Central memory CD4-positive, alpha-beta T cell (primary cell): ENCODE measurements at places on chromosomes 7 and 10.
A peak's percentile ranks its signal among the peaks of the same experiment; 100 is the strongest.

GRCh38 chr10:11270858-11271179, 253.1 kb downstream of the CELF2 start:
- no peak for DNase-seq

GRCh38 chr7:112427984-112428383, 22.3 kb upstream of the IFRD1 start:
- DNase-seq = no peak

- no peak for DNase-seq
Measured at GRCh38 chr7:7653593-7654187, 13.1 kb downstream of the UMAD1 start.

GRCh38 chr10:30834651-30835050, 197.0 kb downstream of the ZNF438 start:
- DNase-seq = no peak

- DNase-seq = no peak
Measured at GRCh38 chr10:27535317-27535716, 31.2 kb downstream of the RAB18 start.

DNA sequence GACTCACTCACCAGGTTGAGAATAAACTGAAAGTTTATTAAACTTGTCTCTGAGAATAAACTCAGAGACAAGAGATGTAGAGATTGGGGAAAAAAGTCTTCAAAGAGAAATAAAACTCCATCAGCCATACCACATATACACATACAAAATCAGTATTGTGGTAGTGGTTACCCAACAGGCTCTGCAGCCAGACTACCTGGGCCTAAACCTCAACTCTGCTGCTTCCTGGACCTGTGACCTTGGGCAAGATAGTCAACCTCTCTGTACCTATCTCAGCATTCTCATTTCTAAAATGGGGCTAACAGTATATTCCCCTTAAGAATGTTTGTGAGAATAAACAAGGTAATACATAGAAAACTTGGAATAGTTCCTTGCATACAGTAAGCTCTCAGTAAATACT, 15.3 kb downstream of the TPK1 start:
- DNase-seq = peak; percentile 36

DNA sequence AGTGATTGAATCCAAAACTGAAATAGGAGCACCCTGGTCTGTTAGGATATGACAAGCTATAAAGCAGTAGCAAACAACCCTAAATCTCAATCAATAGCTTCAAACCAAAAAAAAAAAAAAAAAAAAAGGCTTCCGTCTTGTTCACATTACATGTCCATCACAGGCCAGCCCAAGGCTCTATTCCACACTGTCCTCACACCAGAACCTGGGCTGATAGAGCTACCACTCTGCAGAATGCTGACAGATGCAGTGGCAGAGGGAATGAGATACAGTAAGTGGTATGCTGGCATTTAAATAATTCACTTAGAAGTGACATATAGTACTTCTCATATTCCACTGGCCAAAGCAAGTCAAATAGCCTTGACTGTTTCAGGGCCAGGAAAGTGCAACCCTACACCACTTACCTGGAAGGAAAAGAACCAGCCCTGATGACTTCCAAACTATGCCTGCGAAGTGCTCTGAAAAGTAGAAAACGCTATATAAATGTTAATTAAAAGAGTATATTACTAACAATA, 5.8 kb downstream of the CDCA7L start:
- DNase-seq = no peak

GRCh38 chr10:30573721-30574431, 55.7 kb downstream of the LYZL2 start:
- no peak for DNase-seq

DNA sequence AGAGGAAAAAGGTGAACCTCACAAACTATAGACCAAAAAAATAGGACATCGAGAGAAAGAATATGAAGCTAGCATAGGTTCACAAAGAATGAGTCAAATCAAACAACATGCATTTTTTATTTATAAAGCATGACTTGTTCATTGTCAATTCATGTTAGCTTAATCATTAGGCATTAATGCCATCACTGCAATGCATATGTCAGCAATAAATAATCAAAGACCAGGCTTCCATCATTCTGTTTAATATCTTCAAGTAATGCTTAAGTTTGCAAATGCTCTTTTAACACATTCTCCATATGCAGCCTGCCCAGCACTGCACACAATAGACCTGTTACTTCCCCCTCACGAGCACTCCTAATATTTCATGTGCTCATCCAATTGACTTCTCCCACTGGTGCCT, 8.9 kb upstream of the MAGI2 start:
- no peak for DNase-seq

DNA sequence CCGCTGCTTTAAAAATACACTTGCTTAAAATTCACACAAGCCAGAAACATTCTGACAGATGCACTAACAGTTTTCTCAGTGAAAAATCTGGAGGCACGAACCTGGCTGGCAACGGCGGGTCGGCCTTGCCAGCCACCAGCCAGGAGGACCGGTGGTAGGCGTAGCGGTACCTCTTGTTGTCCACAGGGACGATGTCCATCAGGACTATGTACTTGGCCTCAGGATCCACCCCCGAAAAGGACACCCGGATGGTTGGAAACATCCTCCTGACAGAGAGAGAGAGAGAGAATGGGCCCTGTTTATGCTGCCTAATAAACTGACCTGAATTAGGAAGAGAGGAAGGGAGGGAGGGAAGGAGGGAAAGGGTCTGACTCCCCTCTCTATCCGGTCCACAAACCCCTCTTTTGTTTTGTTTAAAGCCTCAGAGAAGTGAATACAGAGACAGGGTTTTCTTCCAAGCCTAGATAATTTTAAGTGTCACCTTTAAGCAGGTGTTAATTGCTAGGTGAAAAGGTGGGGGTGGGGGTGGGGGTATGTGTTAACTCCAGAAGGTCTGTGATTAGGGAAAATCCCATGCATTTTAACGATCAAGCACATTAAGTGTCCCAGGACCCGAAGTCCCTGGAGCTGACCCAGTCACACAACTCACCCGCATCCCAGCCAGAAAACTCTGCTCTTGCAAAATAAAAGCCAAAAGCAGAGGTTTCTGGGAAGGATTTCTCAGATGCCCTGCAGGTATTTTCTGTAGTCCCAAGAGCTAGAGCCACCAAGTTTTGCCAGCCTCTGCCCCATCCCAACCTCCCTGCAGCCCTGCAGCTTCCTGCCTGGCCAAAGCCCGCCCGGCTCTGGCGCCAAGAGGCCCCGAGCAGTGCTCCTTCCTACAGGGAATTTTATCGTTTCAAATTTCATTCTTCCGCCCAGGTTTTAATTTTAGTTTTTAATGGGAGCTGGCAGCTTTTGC, 5.0 kb downstream of the TBX20 start:
- no peak for DNase-seq

GRCh38 chr7:44565097-44565794, 8.5 kb downstream of the DDX56 start:
- DNase-seq = peak; percentile 50
